Spleen (tissue), 13 donors: ENCODE measurements at places on chromosomes 7 and 10. TPM values are rescaled to one million over a fixed set of nuclear protein-coding genes. Genes with fewer than 3 reads are reported as not detected.

SEC61A2 gene
- polyA plus RNA-seq = 3.1 TPM

DNA sequence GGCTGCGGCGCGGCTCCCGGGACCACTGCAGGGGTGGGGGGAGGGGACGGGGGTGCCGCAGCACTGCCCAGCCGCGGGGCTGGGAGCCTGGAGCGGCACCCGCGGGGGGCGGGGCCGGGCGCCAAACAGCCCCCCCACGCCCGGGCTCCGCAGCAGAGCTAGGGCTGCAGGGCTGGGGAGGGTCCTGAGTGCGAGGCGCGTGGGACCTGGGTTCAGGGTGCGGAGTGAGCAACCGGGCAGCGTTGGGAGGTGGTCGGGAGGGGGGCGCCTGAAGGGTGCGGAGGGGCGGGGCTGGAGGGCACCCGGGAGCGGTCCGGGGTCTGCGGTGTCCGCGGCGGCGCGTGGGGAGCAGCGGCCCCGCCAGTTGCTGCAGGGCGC lies 528 bp downstream of the CAMK2G start:
- peaks cover 43% of the 10 kb centered on the region for H3K4me1 ChIP-seq
- H3K36me3 ChIP-seq = peaks cover 7% of the 10 kb centered on the region
- peak overlapping the region; percentile 90 for H3K27ac ChIP-seq
- H3K4me3 ChIP-seq = peak overlapping the region; percentile 75
- DNase-seq = no peak

DNA sequence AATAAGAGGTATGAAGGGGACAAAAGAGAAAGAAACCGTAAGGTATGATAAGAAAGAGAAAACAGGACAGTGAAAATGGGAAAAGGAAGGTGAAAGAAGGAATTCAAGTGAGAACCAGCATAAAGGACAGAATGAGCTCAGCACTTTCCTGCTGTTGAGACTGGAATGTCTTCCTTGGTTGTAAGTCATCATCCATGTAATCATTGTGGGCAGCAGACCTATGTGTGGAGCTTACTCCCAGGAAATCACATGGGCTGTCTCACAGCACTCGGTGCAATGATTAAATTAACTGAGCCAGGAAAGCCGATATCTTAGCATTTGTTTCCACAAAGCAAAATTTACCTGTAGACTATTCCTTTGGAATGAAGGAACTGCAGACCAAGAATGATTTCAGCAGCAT lies 118.1 kb downstream of the PRKCQ start:
- H3K36me3 ChIP-seq = no peaks in the 10 kb centered on the region
- no peaks in the 10 kb centered on the region for H3K27me3 ChIP-seq
- H3K27ac ChIP-seq = no peak overlapping the region
- H3K4me3 ChIP-seq = no peak overlapping the region
- no peak for DNase-seq

- H3K4me3 ChIP-seq = no peak overlapping the region
- peaks cover 4% of the 10 kb centered on the region for H3K4me1 ChIP-seq
- H3K27me3 ChIP-seq = no peaks in the 10 kb centered on the region
These were observed 35.9 kb downstream of the DENND2A start for GRCh38 chr7:140604760-140605159.
